Stimulated activated CD4-positive, alpha-beta T cell treated with anti-CD3 and anti-CD28 coated beads, TNF-alpha, amount 100 ng/mL, for 48 hours (primary cell): ENCODE measurements at places on chromosomes 12 and 14.

GRCh38 chr12:76450690-76451089, 102.5 kb upstream of the BBS10 start:
- DNase-seq, result no peak

DNA sequence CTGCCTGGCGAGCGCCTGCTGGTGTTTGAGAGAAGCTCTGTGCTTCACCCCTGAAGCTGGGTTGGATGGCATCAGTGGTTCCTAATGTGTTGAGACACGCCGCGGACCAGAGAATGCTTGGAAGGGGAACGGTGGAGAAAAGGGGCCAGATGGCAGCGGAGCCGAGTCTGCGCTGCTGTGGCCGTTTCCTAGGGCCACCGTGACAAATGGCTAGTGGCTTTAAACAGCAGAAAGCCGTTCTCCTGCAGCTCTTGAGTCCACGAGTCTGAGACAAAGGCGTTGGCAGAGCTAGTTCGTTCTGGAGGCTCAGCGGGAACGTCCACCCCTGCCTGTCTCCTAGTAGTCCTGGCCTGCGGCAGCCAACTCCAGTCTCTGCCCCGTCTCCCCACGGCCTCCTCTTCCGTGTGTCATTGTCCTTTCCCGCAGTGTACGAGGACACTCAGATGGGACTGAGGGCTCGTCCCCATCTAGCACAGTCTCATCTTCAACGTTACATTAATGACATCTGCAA, 103.6 kb downstream of the ADGRD1 start:
- DNase-seq, result no peak

GRCh38 chr14:99272899-99273765, 1.1 kb upstream of the BCL11B start:
- DNase-seq, result no peak

GRCh38 chr12:103830025-103830725, 10.9 kb downstream of the NT5DC3 start:
- no peak for DNase-seq

DNA sequence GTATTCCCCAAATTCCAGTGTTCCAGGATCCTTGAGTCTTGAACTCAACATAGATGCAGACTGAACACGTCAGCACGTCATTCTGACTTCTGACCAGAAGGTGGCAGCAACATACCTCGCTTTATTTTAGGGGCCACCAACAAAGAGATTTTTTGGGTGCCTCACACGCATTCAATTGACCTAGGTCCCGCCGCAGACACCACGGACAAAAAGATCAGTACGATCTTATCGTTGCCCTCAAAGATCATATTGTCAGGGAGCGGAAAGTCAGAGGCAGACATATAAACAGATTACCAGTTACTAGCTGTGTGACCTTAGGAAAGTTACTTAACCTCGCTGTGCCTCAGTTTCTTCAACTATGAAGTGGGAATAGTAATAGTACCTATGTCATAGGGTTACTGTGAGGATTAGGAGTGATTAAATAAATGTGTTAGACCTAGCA, 6.5 kb upstream of the PRPH start:
- DNase-seq, result peak; percentile 55

- DNase-seq, result no peak
These were observed 19.6 kb downstream of the FGD6 start for GRCh38 chr12:95197636-95198035.

DNA sequence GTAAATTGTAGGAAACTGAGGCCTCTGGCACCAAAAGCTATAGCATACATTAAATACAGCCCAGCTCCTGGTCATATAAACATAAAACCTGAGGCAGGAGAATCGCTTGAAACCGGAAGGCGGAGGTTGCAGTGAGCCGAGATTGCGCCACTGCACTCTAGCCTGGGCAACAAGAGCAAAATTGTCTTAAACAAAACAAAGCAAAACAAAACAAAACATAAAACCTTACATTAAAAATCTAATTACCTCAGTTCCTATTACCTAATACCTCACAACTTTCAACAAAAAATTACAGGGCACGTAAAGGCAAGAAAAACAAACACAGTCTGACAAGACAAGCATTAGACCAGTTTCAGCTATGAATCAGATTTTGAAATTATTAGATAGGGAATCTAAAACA, 36.7 kb downstream of the TMEM116 start:
- no peak for DNase-seq

- no peak for DNase-seq
These were observed 14.4 kb downstream of the ANHX start for GRCh38 chr12:133221241-133221640.

- DNase-seq, result no peak
These were observed 88.4 kb downstream of the C12orf75 start for GRCh38 chr12:105418821-105419291.

GRCh38 chr14:101908795-101909194, 55.6 kb upstream of the DYNC1H1 start:
- no peak for DNase-seq

GRCh38 chr12:132161036-132161781, 17.0 kb downstream of the NOC4L start:
- no peak for DNase-seq

DNA sequence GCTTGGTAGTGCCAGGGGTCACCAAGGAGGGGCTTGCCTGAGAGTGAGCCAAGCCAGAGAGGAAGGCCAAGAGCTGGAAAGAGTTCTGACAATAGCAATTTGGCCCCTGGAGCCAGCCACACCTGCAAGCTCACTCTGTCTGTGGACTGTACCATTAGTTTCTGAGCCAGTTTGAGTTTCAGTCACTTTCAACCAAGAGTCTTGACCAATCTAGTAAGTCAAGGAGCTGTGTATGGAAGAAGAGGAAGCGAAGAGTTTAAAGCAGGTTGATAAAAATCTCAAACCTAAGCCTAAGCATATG, 38.5 kb downstream of the NT5DC3 start:
- DNase-seq, result no peak
